ENCODE measurements at places on chromosomes 7 and 10. TPM values are rescaled to one million over a fixed set of nuclear protein-coding genes. Genes with fewer than 3 reads are reported as not detected.

MRC1 gene
- not detected for total RNA-seq

PKD2L1 gene
- not detected for total RNA-seq

GRCh38 chr10:111128331-111129180 is 51.7 kb downstream of the ADRA2A start:
- DNase-seq: peak; percentile 35

GRM3 gene
- not detected for total RNA-seq

OR2F1 gene
- not detected for total RNA-seq

GRCh38 chr10:73459683-73460314 is 26.4 kb upstream of the MSS51 start:
- no peak for DNase-seq

DNA sequence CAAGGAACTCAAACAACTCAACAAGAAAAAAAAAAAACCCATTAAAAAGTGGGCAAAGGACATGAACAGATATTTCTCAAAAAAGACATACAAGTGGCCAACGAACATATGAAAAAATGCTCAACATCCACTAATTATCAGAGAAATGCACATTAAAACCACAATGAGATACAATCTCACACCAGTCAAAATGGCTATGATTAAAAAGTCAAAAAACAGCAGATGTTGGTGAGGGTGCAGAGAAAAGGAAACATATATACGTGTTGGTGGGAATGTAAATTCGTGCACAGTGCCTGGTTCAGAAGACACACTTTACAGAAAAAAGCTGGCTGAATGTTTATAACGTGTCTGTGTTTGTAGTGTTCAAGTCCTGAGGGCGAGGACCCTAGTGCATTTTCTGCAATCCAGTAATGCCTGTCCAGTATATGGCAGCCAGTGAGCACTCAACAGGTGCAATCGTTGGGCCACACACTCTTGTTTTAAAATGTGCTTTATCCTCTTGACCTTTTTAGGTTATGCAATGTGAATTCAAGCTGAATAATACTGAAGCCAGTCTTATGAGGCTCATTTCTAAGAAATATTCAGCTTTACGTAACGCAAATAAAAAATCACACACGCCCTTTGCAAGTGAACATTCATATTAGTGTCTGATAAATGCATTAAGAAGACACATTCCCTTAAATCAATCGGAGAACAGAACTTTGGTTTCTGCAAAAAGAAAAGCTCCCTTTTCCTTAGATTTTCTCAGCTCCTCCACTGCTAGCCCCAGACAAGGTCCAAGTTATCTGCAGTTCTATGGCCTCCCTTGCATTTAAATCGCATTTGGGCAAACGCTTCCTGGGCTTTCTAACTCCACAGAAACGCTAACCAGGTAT is 813 bp upstream of the MTURN start:
- no peak for DNase-seq

A1CF gene
- not detected for total RNA-seq

DNA sequence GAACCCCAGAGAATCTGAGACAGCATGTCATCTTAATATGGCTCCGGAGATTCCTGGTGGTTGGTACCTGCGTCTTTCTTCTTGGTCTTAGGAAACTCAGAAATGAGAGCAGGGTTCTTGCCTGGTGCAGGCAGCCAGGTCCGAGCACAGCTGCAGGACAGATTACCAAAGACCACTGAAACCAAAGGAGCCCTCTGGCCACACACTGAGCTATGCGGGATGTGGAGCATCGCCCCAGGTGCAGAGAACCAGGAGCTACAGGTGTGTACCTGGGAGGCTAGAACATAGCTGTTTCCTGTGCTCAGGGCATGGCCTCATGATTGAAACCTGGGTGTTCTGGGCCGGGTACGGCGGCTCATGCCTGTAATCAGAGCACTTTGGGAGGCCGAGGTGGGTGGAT is 635.4 kb downstream of the CALN1 start:
- no peak for DNase-seq

DNA sequence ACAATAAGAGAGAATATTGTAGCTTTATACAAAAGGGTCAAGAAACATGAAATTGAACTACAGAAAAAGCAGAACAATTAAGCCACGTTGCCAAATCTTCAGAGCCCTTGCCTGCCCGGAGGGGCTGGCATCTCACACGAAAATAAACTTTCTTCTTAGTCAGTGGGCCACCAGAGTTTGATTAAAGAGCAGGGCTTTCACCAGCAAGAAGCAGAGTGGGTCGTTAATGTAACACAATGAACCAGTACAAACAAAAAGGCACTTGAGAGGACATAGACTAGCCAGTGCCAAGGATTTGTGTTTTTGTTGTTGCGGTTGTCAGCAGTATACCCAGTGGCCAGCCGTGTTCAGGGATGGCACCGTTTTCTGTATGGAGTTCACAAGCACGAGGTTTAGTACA is 155.4 kb downstream of the NRP1 start:
- no peak for DNase-seq

EBLN1 gene
- not detected for total RNA-seq

CLRN3 gene
- not detected for total RNA-seq

CRTAC1 gene
- total RNA-seq: not detected

GRCh38 chr7:2820508-2820934 is 23.6 kb downstream of the GNA12 start:
- peak; percentile 31 for DNase-seq

Measured in SJCRH30 (cell line).